Nucleus accumbens (tissue), 56 donors: ENCODE measurements at places on chromosomes 3 and 15.

DNA sequence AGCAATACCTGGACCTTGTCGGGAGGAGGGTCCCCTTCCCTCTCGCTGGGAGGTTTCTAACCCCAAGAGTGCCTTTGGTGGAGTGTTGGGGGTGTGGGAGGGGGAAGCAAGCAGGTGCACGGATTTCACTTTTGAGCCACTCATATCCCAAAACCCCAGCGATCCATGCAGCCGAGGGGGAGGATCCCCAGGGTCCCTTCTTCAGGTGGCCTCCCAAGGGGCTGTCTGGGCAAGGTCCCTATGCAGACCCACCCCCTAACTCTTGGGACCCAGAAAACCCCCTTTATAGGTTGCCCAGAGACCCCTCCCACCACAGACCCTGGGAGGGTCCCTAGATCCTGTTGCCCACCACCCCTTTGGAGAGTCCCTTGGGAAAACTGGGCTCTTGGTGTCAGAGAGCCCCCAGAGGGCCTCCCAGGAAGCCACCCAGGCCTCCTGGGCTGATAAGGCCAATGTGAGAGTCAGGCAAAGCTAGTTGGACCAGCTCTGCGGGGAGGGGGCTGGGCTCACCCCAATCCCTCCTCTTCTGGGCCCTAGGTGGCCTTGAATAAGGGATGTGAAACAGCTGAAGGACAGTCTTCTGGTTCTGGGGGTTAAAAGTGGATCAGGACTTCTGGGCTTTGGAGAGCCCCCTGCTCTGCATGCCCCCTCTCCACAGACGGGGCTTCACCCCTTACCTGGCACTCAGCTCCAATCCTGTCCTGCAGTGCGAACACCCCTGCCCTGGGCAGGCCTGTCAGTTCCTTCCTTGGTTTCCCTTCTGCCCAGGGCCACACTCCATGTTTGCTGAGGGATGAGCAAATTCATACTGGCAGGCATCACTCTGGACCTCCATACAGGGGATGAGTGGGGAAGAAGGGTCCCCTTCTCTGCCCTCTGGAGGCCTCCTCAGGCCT lies 932 bp upstream of the PLCD1 start:
- DNase-seq: no peak

DNA sequence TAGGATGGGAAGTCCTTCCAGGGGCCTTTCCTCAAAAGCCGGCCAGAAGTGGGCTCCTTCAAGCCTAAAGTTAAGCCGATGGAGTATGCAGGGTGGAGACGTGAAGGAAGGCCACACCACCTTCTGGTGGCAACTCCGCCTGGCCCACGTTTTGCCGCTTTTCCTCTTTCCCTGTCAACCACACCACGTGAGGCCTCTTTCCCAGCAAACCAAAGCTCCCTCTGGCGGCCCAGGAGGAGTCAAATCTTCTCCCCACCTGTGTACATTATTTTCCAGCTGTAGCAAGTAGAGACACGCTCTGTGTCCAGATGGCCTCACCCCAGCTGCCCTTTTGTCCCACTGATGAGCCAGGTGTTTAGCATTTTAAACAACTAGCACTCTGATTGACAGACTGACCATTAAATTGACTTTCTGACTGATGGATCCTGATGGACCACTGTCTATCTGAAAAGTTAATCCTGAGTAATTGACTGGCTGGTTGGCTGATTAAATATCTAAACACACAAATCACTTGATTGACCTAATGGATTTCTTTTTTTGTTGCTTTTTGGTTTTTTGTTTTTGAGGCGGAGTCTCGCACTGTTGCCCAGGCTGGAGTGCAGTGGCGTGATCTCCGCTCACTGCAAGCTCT lies 59.6 kb upstream of the ZBTB38 start:
- no peak for DNase-seq

GRCh38 chr15:99157456-99157855 lies 52.6 kb downstream of the SYNM start:
- DNase-seq: no peak

- no peak for DNase-seq
These were observed 63.1 kb downstream of the ITGA11 start for GRCh38 chr15:68368731-68369435.

DNA sequence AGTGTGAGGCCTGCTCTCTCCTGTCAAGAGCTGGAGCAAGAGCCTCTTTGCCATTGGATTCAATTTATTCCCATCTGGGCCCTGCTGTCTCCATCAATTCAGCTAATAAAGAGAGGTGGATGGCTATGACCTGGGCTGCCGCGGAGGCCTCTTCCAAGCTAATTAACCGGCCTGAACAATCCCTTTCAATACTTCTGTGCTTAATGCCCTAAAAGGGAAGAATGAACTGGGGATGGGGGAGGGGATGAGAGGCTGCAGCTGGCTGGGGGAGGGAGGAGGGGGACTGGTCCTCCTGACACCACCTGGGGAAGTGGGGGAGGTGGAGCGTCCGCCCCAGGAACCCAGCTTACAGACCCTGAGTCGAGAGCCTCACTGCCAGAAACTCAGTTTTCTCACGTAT lies 33.4 kb upstream of the PRR23E start:
- no peak for DNase-seq

GRCh38 chr3:177470197-177470941 lies 273.1 kb upstream of the TBL1XR1 start:
- no peak for DNase-seq

DNA sequence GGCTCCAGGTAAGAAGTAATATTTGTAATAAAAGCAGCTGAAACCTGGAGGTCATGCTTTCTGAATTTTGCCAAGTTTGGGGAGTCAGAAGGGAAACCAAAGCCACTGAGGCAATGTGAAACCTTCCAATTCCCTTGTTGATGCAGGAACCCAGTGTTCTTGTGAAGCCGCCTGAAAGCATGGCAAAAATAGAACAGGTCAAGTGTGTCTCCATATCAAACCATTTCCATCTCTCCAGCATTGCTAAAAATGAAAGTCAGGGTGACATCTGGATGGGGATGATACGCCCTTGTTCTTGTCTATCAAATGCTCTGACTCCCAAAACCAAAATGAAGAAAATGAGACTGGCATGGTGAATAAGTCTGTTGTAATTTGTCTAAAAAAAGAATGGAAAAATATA lies 362.5 kb downstream of the VPS13C start:
- no peak for DNase-seq

- no peak for DNase-seq
These were observed 95.9 kb downstream of the FAM43A start for GRCh38 chr3:194781617-194782016.

GRCh38 chr3:100002599-100003350 lies 111.5 kb downstream of the FILIP1L start:
- no peak for DNase-seq
